ENCODE measurements at places on chromosomes 7 and 10.

DNA sequence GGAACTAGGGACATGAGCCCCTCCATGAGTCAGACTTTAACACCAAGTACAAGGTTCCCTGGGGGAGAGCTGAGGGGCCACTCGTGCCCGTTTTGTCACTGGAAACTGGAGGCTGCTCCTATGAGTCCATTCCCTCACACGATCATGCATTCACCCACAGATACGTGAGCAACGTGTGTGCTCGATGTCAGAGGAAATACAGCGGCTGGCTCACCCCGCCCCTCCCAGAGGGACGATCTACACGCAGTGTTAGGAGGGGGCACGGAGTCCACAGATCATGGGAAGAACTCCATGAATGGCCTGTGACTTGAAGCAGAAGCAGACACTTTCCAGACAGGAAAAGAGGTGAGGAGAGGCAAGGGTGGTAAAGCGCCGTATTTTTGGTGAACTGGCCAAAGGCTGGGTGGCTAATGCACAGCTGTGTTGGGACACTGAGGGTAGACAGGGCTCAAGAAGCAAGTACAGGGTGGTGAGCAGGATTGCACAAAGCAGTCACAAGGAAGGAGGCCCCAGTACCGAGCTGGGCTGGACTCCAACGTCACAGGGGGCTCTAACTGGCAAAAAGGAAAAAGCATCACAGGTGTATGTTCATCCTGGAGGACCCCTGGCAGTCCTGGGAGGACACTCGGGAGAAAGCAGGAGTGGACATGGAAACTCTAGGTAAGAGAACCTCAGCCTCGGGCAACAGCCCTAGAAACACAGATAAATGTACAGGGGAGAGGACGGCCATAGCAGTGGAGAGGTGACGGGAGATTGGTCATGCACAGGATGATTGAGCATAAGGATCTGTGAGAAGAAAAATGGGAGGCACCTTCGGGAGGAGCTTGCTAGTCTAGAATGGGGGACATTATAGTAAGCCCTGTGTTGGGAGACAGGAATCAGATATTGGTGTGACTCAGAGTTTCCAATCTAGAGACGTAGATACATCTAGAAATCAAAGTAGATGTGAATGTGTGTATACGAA is 41.2 kb downstream of the TNS3 start:
- DNase-seq: no peak

DNA sequence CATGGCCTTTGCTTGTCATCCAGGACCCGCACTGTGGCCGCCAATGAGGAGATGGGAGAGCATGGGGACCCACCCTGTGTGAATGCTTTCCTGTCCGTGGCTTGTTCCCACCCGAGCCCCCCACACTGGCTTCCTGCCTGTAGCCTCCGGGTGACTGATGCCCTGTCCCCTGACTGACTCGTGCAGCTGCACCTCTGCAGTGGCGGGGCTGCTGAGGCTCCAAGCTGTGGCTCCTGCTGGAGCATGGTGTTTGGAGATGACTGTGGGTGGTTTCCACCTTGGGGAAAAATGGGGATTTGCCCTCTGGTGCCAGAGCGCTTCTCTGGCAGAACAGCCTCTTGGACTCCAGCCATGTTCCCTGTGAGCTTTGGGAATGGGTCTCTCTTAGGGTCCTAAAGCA is 2.1 kb downstream of the CAMK1D start:
- no peak for DNase-seq

GRCh38 chr10:61733358-61733940 is 70.7 kb downstream of the CABCOCO1 start:
- peak; percentile 51 for DNase-seq

DNA sequence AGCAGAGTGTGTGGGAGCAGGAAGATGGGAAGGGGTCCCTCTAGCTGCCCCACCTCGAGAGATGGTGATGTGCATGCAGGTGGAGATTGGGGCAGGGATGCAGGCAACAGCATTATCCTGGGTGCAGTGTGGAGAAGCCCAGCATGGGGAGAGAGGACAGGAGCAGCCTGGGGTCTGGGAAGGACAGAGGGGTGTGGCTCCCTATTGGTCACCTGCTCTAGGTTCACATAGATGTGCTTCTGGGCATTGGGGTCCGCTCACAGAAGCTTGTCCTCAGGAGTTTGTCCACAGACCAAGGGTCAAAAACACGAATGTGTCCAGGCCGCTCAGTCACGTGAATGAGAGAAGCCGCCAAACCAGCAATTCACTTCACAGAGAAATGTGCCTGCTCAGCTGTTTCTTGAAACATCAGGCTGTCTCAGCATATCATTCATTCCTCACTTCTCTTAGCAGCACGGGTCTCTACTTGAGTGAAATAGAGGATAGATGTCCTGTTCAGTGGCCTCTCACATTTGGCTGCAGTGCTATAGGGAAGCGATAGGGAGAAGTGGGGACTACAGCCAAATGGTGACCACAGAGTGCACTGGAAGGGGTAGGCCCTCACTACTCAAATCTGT is 11.5 kb upstream of the SLC29A3 start:
- DNase-seq: no peak

GRCh38 chr7:44461387-44461786 is 29.1 kb downstream of the NUDCD3 start:
- DNase-seq: peak; percentile 51

DNA sequence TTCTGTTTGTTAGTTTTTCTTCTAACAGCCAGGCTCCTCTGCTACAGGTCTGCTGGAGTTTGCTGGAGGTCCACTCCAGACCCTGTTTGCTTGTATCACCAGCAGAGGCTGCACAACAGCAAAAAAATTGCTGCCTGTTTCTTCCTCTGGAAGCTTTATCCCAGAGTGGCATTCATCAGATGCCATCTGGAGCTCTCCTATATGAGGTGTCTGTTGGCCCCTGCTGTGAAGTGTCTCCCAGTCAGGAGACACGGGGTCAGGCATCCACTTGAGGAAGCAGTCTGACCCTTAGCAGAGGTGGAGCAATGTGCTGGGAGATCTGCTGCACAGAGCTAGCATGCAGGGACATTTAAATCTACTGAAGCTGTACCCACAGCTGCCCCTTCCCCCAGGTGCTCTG is 26.7 kb upstream of the CROT start:
- no peak for DNase-seq

- DNase-seq: no peak
These were observed 5.5 kb upstream of the MDFIC start for GRCh38 chr7:114916261-114916892.

GRCh38 chr10:65320236-65321026 is 1605.4 kb upstream of the LRRTM3 start:
- no peak for DNase-seq

DNA sequence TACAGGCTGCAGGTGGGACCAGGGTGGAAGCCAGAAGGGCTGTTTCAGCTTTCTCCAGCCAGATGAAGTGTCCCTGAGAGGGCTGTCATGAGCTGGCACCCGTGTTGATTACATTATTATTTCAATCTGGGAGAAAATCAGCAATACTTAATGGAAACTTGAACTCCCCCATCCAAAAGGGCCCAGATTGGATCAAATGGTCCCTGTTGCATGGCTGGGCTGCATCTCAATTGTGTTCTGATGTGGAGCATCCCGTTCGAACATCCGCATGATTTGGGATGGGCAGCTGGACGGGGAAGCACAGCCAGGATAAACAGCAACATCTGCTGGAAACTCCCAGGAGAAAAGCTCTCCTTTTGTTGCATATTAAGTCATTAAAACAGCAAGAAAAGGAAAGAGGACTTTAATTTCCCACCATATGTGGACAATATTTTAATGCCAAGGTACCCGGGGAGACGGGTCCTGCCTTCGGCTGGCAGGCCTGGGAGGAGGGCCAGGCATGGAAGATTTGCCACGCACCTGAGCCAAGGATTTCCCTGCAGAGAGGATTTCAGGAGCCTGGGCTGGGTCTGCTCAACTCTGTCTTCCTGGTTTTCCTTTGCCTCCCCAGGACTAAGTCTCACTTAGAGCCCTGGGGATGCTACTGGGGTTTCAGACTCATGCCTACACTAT is 52.4 kb downstream of the NPTX2 start:
- DNase-seq: no peak

GRCh38 chr10:97713339-97713825 is at the start of gene MARVELD1:
Gene MARVELD1 (plus strand): TSS chr10:97713730. CDS start chr10:97713877, 147 bp downstream.
- peak; percentile 91 for DNase-seq
